ENCODE measurements at places on chromosomes 11 and 22.

DNA sequence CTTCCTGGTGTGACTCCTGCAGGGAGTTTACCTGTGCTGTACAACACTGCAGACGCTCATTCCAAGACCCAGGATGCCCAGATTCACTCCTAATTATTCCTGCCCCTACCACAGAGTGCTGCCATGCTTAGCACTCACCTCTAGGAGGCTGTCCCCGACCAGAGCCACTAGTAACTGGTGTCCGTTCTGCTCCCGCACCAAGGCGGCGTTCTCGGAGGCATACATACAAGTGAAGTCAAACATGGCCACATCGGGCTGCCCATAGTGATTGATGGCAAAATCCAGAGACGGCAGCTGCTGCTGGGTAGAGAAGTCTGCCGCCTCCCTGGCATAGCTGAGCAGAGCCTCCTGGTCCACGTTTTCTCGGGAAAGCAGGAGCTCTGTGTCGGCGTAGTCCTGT, 122.3 kb upstream of the BID start:
- peak; percentile 39 for DNase-seq

DNA sequence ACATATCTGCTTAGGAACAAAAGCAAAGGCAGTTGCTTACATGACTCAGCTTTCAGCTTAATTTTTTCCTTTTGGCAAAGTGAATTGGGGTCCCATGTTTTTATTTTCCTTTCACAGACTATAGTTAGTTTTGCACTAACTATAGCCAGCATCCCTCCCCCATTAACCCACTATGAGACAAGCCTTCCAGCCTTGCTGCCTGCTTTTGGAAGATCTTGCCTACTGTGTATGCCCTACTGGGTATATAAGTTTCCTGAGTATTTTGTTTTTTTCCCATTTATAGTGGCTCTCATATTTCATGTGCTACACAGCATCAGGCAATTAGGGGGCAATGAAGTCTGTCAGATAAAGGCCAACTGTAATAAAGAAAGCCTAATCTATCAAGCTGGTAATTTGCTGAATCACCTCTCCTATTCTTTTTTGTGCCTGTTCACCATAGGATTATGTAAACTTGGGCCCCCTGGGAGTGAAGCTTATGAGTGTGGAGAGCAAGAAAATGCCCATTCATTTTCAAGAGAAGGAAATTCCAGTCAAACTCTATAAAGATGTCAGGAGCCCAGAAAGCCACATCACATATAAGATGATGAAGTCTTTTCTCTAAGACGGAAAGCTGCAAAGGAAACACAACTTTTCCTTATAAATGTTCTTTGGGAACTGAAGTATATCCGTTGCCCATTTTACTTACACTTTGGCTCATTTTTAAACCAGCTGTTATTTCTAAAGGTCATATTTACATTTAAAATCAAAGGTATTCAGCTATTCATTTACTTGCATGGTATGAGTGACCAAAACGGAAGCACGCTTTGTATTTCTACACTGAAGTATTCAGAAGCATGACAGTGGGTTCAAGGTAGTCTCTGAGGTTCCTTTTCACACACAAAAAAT, 64.0 kb downstream of the CCDC83 start:
- no peak for DNase-seq

- DNase-seq = no peak
Measured at GRCh38 chr11:126329644-126330211, 25.8 kb upstream of the ST3GAL4 start.

- no peak for DNase-seq
Measured at GRCh38 chr11:15858881-15859280, 497.5 kb downstream of the SOX6 start.

DNA sequence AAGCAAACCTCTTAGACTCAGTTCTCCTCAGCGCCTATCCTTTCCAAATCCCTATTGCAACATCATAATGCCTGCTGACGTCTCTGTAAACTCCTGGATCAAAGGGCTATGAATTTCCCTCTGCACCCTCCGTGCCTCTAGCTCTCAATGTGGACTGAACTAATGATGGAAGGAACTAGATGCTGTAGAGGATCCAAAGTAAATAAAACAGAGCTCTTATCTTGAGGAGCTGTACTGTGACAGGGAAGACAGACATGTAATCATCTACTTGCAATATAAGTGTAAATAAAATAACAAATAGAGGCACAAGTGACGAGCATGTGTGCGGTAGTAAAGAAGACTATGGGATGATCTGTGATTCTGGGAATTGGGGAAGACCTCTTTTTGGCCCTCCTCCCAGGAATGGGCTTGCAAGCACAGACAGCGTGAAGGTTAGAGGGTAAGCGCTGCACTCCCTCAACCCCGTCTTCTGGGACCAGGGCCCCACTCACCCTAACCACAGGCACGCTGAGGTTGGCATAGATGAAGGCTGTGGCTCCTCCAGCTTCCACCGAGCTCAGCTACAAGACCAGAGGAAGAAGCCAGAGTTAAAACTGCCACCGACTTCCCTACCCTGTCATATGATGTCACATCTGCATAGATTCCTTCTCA, 42.2 kb downstream of the P4HA3 start:
- no peak for DNase-seq
